ENCODE measurements at places on chromosomes 7 and 10.

- DNase-seq: no peak
Observed at GRCh38 chr7:135098391-135098790, 49.5 kb upstream of the TMEM140 start.

- DNase-seq: peak; percentile 45
Observed at GRCh38 chr10:44335330-44336021, 49.4 kb downstream of the CXCL12 start.

DNA sequence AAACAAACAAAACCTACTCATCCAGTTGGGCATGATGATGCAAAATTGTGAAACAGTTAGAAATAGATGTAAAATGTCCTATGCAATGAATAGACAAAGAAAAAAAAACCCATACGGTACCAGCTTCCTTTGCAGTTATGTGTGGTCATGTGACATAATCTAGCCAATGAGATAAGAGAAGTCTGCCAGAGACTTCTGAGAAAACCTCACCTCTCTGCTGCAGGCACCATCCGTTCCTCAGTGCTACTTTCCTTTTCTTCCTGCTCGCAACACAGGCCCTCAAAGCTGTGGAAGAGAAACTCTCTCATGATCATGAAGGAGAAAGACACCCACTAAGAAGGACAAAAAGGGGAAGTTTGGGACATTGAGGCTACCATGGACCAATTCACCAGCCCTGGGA lies 76.8 kb upstream of the CARD11 start:
- no peak for DNase-seq

GRCh38 chr7:1090686-1091643 lies 3.1 kb downstream of the GPER1 start:
- DNase-seq: no peak

DNA sequence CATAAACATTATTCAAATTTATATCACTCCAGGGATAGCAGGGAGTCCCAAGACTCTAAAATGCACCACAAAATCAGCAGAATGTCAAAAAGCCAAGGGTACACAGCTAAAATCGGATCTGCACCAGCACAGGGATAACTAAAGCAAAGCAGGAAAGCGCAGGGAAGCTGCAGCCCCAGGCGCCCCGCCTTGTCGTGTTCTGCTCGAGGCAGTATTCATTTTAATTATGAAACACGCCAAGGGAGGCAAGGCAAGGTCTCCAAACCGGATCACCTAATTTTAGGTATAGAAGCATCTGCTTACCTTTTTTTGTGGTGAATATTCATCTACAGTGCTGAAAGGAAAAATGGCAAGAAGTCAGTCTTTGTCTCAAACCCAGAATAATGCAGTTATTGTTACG lies 199.4 kb downstream of the RAPGEF5 start:
- no peak for DNase-seq

DNA sequence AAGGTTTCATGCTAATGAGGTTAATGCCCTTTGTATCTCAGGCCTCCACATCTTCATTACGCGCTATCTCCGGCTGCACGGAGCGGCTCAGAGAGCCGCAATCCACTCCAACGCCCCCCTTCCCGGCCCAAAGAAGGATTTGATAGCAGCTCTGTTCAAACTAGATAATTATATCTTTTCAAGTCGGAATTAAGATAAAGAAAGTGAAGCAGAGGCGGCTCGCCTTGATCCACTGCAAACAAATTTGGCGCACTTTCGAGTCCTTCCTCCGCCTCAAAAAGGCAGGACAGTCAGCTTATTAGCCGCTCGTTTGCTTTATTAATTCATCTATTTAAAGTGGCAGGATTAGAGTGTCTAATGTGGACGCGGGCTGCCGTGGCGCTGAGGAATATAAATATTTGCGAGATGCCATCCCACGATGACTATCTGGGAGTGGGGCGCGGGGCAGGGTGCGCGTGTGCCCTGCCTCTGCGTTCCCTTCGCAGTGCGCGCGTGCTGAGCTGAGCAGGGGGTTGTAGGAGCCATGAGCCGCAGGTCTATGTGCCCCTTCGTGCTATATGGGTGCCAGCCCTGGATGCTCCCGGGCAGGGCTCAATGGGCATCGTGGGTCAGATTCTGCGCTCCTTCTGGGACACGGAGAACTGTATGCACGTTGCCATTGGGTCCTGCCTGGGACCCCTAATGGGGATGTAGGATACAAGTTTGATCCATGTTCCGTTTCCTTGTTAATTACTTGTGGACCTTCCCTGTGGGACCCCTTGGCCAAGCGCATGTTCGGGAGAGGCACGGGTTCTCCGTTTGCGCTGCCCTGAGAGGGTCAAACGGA lies 9.0 kb downstream of the EMX2 start:
- DNase-seq: peak; percentile 44

- DNase-seq: no peak
Observed at GRCh38 chr7:101902680-101903514, 85.5 kb downstream of the CUX1 start.

DNA sequence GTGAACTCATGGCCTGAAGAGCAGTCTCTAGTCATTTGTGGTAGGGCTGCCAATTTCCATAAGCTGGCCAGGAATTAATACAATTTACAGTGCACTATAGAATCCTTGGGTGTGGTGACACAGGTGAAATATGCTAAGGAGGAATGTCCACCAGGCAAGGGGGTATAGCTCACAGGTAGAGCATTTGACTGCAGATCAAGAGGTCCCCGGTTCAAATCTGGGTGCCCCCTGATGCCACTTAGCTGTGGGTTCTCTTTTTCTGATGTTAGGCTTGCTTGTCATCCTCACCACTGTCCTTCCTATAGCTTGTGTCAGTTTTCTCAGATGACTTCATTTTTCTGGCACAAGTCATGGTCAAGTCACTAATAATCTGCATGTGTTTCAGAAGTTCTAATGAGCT lies 108.7 kb downstream of the ZNF467 start:
- no peak for DNase-seq

DNA sequence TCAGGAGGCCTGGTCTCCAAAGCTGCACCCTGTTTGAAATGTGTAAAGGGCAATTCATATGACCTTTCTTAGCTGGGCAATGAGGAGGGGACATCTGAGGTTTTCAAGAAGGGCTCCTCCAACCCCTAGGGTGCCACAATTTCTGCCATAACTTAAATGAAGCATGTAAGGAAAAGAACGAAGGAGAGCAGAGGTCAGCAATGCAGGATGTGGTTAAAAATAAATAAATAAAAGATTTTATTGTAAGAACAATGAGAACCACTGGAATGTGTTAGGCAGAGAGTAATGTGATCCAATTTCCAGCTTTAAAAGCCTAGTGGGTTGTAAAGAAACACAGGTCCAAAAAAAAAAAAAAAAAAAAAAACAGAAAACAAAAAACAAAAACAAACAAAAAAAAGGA lies 673.1 kb downstream of the TNS3 start:
- DNase-seq: no peak

DNA sequence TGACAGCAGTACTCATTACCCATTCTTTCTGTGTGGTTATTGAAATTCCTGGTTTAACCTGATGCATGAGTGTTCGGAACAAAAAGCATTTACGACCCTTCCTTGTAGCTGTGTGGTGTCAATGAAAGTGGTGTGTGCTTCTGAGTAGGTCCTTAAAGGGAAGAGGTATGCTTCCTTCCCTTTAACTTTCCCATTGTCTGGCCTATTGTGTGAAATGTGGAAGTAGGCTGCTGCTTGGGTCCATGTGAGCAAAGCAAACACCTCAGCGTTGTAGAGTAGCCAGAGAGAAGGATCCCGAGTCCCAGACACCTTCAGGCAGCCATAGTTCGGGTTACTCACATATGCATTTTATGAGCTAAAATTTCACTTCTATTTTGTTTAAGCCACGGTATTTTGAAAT lies 74.7 kb downstream of the TSPAN12 start:
- DNase-seq: no peak

DNA sequence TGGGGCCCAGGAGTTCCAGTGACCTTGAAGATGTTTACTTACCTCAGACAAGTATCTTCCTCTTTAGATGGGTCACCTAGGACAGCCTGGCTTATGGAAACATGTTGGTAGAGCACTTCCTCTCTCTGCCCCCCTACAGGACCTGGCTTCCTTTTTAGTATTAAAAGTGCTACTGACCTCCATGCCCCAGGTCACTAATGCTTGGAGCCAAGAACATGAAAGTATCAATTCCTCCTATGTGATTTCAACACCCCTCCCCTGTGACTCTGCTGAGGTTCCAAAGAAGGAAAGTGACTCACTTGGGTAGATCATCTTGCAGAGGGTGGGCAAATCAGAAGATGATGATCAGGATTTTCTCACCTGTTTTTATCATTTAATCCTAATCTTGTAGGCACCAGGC lies 125.3 kb upstream of the CCDC6 start:
- no peak for DNase-seq

DNA sequence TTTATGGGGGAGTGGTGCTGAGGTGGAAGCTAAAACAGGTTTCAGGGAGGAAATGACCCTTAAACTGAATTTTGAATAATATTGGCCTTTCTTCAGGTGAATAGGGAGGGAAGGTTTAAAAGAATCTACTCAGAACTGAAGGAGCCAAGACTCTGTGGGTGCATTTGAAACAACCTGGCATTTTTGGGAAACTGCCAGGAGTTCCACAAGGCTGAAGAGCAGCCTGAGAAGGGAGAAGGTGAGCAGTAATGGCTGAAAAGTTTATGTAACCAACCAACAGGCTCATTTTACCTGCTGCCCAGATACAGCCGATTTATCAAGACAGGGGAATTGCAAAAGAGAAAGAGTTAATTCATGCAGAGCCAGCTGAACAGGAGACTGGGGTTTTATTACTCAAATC lies 4.0 kb upstream of the PANK1 start:
- DNase-seq: no peak

DNA sequence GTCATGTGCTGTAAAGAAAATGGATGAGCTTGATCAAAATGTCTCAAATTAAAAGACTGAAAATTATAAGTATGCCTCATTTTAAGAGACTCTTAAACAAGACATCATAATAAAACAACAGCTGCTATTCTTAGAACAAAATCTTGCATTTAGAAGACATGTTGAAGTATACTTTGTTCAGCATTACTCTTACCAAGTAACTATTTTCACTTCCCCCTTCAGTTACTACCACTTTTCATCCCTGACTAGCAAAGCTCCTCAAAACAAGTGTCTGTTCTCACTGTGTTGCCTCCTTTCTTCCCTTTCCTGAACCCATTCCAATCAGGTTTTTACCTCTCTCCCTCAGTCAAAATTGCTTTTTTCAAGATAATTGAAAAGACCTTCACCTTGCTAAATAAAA lies 31.6 kb downstream of the ELAPOR2 start:
- DNase-seq: no peak

GRCh38 chr10:129105266-129105665 lies 361.8 kb upstream of the MGMT start:
- DNase-seq: no peak

DNA sequence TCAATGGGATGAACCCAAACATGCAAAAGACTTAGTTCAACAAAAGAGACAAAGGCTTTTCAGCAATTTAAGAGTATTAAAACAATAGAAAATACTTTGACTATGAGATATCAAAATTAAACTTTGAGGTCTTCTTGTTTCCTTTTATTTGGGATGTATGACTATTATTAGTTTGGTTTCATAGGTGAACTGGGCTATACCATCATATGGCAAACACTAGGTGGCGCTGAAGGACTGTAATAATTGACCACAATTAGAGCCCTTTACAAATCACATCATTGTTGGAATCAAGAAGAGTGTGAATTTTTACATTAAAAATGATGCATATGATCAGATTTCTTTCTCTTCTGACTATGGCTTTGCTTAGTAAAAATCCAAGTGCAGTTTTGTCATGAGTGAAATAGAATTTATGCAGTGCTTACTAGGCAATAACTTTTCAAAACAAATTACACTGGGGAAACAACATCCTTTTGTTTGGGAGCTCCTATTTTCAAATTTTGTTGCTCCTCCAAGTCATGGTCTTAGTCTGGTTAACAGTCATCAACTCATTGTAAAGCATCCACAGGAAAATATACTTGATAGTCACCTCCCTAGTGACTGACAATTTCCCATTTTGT lies 14.7 kb upstream of the NXPH1 start:
- no peak for DNase-seq

DNA sequence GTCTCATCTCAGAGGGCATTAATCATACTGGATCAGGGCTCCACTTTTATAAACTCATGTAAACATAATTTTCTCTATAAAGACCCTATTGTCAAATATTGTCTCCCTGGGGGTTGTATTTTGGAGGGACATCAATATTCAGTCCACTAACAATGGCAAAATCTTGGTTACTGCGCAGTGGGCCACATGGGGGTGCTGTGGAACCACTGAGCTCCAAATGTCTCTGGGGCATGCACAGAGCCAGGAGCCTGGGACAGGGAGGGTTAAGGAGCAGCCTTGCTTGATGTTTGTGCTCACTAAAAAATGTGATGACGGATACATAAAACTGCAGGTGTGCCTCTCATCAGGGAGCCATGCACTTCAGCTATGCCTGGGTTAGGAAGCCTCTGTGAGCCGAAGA lies 62.1 kb upstream of the PRSS58 start:
- no peak for DNase-seq

DNA sequence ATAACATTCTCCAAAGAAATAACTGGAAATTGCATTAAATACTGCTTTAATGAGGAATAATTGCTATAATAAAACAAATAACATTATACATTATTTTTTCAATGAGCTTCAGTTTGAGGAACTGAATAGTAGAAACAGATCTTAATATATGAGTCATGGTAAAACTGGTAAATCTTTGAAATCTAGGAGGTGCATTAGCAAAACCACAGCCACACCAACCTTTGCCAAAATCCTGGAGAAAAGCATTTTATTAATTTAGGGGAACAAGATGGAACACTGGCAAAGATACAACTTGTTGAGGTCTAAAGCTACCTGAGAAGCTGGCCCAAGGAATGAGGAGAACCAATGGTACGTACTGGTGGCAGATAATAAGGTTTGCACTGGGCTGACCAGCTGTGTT lies 5.4 kb upstream of the ASL start:
- no peak for DNase-seq

GRCh38 chr7:134873253-134873652 lies 93.8 kb downstream of the CALD1 start:
- no peak for DNase-seq

- DNase-seq: no peak
Observed at GRCh38 chr7:71705217-71705616, 573.3 kb downstream of the GALNT17 start.

GRCh38 chr10:132065491-132066105 lies at the start of gene JAKMIP3:
Gene JAKMIP3 (plus strand): TSS chr10:132065946. CDS start chr10:132104809, 38,863 bp downstream.
- peak; percentile 60 for DNase-seq

DNA sequence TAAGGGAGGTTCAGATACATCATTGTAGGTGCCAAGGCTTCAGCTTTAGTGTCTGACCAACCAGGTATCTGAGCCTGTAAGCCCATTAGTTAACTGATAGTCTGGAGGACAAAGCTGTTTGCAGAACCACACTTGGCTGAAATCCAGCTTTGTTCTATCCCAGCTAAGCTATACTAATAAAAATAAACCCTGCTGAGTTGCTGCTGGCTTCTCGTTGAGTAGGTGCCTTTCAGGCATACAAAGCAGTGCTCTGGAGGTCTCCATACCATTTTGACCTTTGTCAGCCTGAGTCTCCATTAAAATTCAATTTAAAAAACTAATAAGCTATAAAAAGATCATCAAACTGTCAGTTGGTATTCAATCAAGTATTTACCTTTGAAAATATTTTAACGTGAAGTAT lies 22.0 kb downstream of the CDCA7L start:
- no peak for DNase-seq

- DNase-seq: no peak
Observed at GRCh38 chr10:82925547-82925946, 1050.6 kb downstream of the NRG3 start.

- DNase-seq: no peak
Observed at GRCh38 chr10:120818301-120818700, 32.9 kb upstream of the WDR11 start.

Data from suprapubic skin (tissue), 4 donors.